NCI-H1694 treated with DMSO at 0.1 percent for 48 hours (cell line): ENCODE measurements at places on chromosomes 5 and 9.

DNA sequence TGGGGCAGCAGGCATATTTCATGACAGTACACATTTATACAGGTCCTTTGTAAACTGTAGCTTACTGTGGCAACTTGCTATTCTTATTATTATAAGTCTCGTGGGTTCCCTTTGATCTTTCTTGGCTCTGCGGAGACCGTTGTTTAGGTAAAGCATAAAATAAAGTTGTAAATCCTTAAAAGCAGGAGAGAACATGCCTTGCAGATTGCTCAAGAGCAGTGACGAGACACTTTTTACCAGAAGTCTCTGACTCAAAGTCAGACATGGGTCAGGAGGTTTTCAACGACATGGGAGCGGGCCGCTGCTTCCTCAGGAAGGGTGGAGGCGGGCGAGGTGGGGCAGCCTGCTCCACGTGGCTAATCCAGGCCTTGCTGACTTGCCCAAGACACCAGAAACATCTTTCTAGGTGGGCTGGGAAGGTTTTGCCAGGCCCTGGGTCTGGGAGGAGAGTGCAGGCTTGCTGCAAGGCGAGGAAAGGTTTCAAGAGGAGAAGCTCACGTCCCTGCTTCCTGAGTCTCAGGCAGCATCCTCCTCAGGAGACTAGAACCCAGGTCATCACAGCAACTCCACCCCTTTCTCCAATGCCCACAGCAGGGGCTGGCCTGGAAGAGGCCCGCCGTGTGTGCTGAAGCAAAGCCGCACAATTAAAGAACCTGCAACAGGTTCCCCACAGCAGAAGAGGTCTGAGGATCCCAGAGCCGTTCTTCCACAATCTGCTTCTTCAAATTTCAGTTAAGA, 6.5 kb downstream of the TBC1D2 start:
- no peak for DNase-seq

DNA sequence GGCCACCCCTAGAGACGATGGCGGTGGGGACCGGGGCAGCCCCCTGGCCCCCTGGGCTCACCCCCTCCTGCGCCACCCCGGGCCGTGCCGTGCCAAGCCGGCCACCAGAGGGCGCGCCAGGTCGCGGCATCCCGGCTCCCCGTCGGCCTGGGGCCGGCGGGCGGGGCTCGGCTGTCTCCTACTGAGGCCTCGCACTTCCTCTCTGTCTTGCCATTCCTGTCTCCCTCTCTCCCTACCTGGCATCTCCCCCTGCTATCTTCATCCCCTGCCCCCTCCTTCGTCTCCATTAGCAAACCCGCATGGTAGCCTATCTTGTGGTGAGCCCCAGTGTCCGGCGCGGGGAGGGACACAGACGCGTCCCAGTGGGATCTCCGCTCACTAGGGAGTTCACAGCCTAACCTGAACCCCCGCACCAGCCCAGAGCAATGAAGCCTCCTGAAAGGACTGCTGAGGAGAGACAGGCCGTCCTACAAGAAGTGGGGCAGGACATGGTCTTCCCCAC, 29.8 kb upstream of the FABP6 start:
- DNase-seq, result peak; percentile 15

- no peak for DNase-seq
These were observed 173.8 kb downstream of the COL23A1 start for GRCh38 chr5:178416206-178416882.

DNA sequence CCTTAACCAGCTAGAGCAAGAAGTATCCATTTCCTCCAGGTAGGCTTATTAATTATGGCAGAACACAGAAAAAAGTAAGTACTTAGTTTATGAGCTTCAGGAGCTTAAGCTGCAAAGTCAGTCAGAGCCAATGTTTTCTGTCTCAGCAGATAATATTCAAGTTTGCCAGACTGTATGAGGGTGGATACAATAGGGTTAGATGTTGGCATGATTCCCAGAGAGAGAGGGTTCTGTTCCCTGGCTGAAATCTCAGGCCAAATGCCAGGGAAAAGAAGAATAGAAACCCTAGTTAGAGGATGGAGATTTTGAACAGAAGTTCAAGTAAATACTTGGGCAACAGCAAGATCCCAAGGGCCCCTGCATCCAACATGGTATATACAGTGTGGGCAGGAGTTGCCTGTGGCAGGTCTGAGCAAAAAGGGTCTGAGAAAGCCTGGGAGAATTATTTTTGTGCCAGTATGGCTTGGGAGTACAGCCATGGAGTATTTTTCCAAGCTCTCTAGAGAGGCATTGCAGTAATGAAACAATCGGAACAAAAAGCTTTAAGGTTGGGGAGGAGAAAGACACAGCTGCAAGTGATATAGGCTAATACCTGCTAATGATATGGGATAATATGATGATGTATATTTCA, 31.0 kb upstream of the ISOC1 start:
- DNase-seq, result peak; percentile 42

DNA sequence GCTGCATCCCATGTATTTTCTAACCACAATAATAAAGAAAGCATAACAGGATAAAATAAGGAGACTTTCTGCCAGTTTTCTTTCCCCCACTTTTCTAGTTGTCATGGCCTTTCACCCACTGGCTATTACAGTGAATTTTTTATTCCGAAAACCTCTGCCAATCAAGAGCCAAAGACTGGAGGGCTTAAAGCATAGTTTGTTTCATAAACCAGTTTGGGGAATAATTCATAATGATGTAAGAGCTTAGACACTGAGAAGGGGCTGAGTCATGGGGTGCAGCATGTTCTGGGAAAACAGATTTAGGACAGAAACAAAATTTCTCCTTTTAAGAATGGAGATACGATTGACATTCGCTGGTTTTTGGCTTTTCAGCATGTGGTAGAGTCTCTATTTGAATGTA, 4.4 kb upstream of the GLIPR2 start:
- DNase-seq, result no peak

GRCh38 chr5:65796269-65796668, 74.3 kb downstream of the NLN start:
- DNase-seq, result no peak

GRCh38 chr5:146884066-146884626, 5.6 kb upstream of the PPP2R2B start:
- no peak for DNase-seq

DNA sequence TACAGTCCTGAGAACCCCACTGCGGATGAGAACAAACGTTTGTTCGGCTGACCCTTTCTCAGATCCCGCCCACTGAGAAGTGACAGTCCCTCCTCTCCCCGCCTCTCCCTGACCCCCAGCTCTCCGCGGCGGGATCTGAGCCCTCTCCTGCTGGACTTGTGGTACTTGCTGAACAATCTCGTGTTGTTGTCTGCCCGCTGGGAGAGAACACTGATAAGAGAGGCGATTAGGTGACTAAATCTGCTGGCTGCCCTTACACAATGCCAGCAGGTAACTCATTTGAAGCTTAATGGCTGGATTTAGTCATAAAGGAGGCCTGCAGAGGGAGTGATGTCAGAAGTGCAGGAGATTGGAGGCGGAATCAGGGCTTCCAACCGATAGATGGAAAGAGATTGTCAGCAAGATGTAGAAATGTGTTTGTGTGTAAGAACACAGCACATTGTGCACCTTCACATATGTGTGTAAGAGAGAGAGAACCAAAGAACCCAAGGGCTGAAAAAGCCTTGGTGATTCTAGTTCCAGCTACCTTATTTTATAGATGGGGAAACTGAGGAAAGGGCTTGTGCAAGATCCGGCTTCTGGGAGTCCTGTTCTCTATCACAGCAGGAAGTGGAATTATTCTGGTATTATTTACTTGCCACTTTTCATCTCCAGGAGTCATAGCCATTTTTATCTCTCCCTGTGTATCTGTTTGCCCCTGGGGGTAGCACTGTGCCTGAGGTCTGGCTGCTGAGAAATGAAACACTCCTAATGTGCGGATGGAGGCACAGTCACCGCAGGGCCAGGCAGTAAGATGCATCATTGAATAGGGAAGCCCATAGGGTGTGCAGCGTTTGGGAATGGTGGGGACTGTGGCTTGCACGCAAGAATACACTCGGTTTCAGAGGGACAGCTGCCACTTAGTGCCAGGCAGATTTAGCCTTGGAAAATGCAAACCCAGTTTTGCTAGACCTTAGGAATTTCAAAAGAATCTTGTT, 203.7 kb upstream of the MSX2 start:
- DNase-seq, result no peak

DNA sequence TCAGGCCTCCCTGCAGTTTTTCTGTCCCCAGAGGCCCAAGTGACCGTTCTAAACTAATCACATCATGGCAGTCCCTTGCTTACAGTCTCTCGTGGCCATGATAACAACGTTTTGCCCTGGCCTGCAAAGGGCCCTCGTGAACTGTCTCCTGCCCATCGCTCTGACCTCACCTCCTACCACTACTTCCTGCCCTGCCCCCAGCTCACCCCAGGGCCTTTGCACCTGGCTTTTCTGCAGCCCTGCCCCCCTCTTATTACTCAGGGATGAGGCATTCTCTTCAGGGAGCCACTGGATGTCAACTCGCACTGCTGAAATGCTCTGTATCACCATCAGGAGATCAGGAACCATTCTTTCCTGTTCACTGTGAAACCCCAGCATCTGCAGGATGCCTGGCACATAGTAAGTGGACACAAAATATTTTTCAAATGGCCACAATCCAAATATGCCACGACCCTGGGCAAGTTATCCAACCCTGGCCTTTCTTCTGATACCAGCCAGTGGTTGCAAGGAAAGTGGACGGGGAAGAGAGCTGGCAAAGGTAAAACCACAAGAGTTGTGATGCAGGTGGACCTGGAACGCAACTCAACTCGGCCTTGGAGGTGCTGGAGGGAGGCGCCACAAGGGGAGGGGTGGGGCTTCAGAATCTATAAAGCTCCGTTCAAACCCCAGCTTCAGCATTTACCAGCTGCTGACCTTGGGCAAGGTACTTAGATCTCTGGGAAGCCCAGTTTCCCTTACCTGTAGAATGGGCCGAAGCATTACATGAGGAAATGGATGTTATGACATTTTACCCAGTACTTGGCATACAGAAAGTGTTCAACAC, 1.7 kb downstream of the SNCB start:
- DNase-seq, result no peak

DNA sequence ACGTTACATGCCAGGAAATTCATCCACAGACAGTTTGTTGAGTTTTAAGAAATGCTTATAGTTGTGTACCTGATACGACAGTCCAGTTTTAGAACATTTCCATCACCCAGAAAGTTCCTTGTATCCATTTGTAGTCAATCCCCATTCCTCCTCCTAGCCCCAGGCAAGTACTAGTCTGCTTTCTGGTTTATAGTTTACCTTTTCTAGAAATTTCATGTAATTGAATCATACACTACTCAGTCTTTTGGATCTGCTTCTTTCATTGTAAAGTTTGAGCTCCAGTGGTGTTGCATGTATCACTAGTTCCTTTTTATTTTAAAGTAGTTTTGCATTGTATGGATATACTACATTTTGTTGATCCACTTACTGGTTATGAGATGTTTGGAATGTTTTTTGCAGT, 291.2 kb downstream of the AOPEP start:
- DNase-seq, result no peak

DNA sequence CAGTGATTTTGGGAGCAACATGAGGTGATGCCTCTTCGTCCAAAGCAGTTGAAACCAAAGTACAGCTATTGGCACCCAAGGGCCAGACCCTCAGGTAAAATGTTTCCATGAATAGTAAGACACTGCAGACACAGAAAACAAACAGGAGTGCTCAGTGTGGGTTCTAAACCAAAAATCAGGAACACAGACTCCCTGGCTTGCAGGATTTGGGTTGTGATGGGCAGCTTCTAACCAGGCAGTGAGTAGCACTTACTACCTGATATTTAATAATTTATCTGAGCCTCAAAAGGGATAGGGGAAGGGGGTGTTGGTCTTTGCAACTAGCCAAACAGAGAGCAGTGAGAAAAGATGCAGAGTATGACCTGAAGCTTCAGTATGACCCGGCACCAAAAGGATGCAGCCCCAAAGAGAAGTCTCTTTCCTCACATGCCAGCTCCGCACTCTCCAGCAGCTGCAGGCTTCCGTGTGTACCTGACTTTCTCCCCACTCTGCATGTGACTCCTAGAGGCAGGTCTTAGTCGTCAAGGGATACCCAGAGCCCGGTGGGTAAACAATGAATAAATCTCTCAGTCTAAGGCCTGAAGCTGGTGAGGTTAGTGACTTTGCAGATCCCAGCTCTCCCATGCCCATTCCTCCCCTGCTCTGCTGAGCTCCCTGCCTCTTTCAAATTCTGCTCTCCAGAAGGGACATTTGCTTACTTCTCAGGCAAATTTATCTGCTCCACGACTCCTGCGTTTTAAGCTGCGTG, 105.4 kb upstream of the SPOCK1 start:
- no peak for DNase-seq

GRCh38 chr9:134694714-134695113, 53.1 kb downstream of the COL5A1 start:
- no peak for DNase-seq

GRCh38 chr5:36724467-36725332, 118.3 kb downstream of the SLC1A3 start:
- no peak for DNase-seq

DNA sequence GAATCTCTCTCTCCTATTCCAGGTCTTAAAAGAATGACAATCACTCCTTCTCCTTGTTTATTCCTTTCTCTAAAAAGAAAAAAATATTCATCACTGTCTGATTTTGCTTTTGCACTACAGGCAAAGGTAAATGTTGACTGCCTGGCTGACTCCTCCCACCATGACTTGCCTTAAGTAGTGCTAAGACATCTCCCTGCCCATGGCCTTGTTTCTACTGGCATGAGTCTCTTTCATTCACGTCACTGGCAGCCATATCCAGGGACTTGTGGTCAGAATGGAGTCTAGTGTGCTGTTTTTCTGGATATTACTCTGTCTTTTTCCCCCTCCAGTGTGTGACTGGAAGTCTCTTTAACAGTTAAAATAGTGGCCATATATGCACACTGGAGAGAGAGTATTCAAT, 522.9 kb upstream of the DAB2 start:
- DNase-seq, result no peak
